NCI-H1417 treated with DMSO at 0.1 percent for 48 hours (cell line): ENCODE measurements at places on chromosomes 2 and 18.
A peak's percentile ranks its signal among the peaks of the same experiment; 100 is the strongest.

DNA sequence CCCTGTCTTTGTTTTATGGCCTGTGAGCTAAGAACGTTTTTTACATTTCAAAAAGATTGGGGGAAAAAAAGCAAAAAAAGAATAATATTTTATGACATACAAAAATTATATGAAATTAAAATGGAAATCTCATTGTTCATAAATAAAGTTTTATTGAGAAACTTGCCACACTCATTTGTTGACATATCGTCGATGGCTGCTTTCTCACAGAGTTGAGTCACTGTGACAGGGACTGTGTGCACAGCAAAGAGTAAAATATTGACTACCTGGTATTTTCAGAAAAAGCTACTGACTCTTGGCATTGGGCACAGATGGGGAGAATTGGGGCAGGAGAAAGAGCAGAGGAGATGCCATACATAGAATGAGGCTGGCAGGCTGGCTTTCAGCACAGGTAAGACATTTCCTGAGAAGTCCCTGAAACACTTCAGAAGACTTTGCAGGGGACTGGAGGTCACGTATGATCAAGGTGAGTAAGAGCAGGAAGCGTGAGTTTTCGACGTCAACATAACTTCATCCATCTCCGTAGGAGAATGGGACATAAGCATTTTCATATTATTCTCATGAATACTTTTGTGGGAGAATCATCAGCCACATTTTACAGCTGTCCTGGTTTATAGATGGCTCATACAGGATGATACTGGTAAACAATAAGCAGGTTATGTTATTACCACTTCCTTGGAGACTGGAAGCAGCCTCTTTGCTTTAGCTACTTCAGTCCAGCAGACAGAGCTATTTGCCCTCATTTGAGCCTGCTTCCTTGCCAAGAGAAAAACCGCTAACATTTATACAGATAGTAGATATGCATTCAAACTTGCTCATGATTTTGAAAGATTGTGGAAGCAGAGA is 32.5 kb upstream of the PUM2 start:
- no peak for DNase-seq

DNA sequence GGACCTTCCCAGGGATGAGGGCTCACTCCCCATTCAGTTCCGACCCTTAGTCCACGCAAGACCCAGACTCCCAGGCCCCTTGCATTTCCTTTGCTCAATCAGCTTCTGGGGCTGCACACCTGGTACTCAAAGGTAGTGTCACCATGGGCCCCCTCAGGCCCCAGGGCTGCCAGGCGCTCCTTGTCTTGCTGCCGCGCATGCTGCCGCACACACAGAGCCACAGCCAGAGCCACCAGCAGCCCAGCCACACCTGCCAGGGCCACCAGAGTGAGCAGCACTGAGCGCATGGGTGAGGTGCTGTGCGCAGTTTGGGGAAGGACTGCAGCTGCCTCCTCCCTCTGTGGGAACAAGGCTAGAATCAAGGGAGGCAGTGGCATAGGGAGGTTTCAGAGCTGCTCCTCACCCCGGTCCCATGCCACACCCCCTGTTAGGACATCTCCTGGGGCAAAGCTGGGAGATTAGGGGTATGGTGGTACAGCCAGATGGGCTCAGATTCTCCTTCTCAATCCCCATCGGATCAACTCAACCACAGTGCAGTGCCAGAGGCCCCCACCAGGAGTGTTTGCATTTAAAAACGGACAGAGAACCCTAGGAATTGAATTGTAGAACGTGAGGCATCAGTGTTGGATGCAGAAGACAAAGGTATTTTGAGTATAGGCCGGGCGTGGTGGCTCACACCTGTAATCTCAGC is 11.3 kb downstream of the PTPRN start:
- no peak for DNase-seq

GRCh38 chr2:235577404-235578330 is 83.8 kb downstream of the AGAP1 start:
- no peak for DNase-seq

DNA sequence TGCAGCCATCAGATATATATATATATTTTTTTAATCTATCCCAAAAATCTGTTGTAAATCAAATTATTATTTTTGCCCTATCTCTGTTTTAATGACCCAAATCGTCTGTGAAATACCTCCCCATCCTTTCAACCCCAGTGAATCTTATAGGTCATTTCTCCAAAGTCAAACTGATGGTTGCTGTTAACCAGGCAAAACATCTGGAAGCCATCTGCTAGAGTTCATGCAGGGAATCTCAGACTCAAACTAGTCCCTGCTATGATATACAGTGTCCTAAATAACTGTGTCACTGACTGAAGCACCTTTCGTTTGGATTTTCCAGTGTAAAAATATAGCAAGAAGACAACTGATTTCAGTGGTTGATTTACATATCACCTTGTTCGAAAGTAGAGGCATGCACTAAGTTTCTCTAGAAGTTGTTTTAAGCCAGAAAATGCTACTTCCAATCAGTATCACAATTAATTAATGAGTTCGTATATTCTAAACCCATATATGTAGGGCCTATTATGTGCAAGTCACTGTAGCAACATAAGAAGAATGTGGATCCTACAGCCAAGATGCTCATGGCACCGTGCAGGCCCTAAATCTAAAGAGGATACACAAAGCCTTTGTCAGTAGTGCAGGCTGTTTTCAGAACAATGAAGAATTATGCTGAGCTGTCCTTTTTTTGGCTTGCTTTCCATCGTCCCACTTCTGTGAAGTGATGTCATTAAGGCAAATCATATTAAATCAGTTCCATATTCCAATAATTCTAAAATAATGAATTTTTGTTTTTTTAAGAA is 566.0 kb downstream of the STK39 start:
- no peak for DNase-seq

- DNase-seq = no peak
Measured at GRCh38 chr2:65562890-65563289, 130.5 kb upstream of the SPRED2 start.

- peak; percentile 7 for DNase-seq
Measured at GRCh38 chr18:75727456-75727855, 300.0 kb upstream of the SMIM21 start.

DNA sequence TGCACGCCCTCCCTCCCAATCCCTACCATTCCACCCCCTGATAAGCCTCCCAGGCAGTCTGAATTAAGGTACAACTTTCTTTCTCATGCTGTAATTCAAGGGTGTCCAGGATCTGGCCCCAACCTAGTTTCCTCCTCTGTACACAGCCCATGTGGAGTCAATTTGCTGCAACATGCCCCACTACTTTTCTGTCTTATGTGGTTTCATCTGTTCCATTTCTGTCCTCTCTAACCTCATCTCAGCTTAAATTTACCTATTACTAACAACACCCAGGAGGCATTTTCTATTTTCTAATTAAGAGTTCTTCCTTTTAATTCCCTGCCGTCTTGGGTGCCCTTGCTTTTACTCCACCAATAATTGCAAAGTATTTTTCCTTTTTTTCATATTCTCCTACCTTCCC is 10.0 kb downstream of the PPP4R1 start:
- no peak for DNase-seq

- no peak for DNase-seq
Measured at GRCh38 chr2:153354377-153354776, 124.2 kb downstream of the RPRM start.

- no peak for DNase-seq
Measured at GRCh38 chr2:121066526-121066925, 218.5 kb downstream of the TFCP2L1 start.

DNA sequence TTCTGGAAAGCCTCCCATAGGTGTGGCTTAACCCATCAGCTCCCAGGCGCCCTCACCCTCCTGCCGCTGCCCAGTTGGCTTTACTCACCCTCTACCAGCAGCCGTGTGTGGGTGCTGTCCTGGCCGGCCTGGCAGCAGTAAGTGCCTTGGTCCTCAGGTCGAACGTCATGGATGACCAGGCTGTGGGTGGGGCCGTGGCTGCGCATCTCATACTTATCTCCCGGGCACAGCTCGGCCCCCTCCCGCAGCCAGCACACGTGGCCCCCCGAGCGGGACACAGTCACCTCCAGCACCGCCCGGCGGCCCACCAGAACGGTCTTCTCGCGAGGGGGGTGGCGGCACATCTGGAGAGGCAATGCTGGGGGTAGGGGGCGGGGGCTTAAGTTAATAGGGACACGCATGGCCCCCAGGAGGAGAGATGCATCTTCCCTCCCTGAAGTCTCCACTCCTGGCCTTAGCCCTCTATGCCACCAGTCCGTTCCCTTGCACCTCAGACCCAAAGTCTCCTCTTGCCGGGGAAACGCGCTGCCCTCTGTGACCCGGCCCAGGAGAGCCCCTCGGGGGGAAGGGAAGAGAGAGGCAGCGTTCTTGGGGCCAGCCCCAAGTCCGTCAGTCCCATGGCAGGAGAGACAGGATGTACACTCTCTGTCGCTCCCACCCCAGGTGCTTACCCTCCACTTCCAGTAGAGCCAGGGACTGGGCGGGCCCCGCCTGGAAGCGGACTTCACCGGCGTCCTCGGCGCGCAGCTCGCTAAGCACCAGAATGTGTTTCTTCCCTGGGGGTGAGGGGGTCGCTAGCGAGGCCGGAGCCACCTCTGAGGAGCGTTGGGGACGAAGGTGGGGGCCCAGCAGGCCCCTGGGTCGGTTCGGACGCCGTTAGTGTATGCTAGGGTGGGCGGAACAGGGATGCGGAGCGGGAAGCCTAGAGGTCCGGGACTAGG is 7.9 kb downstream of the TMEM198 start:
- DNase-seq = no peak

DNA sequence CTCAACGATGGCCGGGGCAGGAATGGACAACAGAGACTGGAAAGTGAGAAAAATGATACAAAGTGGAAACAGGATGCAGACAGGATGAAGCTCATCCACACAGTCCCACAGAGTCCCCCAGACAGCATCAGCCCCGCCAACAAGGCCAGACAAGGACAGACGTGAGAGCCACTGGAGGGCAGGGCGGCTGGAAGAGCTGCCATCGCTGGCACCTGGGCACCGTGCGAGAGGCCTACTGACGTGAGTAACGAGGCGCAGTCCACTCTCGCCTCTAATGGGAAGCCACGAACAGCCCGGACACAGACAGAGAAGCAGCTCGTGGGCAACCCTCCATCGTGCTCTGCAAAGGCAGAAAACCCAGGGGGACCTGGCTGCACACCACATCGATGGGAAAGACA is 17.1 kb downstream of the HDAC4 start:
- no peak for DNase-seq

GRCh38 chr18:4405965-4406364 is 49.1 kb downstream of the DLGAP1 start:
- no peak for DNase-seq

DNA sequence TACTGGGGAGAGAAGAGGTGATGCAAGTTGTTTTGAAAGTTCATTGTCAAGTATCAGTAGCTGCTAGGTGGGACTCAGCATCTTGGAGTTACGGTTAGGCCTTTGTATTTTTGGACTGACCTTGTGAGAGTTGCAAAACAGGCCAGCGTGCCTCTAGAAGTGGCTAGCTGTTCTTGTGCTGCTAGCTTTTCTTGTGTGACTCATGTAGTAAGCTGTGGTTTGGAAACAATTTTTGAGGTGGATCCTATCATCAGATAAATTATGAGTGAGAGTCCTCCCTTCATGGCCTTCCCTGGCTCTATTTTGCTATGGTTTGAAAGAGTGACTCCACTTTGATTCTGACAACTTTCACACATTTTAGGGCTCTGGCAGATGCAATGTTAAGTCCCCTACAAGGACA is 409.2 kb upstream of the HS6ST1 start:
- DNase-seq = no peak

DNA sequence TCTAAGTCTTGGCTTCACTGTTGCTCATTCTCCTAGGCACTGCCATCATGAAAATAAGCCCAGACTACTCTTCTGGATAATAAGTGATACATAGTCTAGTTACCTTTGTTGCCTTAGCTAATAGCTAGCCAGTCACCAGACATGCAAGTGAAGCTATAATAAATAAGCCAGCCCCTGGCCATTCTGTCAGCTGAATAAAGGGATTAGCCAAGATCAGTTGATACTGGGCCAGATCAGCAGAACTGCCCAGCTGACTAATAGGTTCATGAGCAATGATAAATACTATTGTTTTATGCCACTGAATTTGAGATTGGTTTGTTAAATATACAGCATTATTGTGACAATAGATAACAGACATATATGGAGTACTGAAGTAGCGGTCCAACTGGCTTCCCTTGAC is 8.0 kb upstream of the C2orf69 start:
- no peak for DNase-seq

- DNase-seq = no peak
Measured at GRCh38 chr2:23871206-23871605, 55.7 kb downstream of the ATAD2B start.

DNA sequence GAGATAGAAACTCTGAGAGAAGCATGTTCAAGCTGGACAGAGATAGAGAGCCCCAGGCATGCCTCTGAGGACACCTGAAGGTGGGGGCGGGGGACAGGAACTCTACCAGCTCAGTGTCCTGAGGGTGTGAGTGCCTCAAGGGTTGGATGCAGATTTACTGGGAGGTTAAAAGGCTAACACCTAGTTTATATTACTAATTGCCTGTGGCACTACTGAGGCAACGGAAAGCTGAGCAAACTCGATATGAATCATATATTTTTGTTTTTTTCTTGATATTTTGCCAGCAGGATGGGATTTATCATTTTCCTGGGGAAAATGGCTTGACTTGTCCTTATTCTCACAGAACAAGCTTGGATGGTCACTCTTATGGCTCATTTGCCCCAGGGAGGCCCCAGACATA is 319.5 kb downstream of the ALK start:
- no peak for DNase-seq

- no peak for DNase-seq
Measured at GRCh38 chr18:40075616-40076015, 1879.4 kb upstream of the PIK3C3 start.

DNA sequence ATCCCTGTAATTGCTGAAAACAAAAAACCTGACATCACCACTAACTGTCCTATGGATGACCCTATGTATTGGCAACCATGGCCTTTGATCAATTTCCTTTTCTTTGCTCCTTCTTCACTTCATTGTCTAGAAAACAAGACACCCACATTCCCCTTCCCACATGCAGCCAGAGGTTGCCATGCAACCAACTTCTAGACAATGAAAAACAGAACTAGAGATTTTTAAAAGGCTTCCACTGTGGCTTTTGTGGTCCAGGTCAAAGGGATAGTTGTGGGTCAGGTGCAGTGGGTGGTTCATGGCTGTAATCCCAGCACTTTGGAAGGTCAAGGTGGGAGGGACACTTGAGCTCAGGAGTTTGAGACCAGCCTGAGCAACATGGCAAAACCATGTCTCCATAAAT is 139.3 kb upstream of the DOK6 start:
- no peak for DNase-seq

DNA sequence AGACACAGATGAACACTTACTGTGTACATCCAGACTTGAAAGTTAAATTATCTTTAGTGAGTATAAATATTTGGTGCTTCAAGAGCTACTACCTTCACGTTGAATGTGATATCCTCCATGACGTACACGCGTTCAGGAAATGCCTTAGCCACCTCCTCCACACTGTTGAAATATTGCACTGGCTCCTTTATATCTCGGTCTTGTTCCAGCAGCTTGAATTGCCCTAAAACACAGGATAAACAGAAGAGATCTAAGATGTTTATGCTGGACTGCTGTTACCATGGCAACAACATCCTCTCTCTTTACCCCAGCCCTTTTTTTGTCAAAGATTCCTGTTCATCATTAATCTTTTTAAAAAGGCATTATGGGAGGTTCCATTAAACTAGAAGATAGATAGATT is 120.3 kb downstream of the MEP1B start:
- no peak for DNase-seq

- no peak for DNase-seq
Measured at GRCh38 chr18:59273759-59274532, 692 bp upstream of the RAX start.
